ENCODE measurements at places on chromosomes 12 and 14. TPM values are rescaled to one million over a fixed set of nuclear protein-coding genes. Genes with fewer than 3 reads are reported as not detected.

The KRT74 gene
- total RNA-seq = not detected

The IFNG-AS1 gene
- total RNA-seq = 0.25 TPM

DNA sequence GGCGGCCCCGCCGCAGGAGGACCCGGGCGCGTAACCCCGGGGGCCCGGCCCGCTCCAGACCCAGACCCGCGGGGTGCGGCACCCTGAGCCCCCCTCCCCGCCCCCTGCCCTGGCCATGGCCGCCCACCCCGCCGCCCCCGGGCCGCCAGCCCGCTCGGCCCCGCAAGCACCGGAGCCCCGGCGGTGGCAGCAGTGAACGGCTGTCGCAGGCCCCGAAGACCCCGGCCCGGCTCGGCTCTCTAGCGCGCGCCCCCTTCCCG, 221 bp downstream of the MARCHF9 start:
- H3K27ac ChIP-seq = no peak overlapping the region
- peaks cover 60% of the 10 kb centered on the region for H3K4me1 ChIP-seq
- no peak for DNase-seq
- H3K27me3 ChIP-seq = no peaks in the 10 kb centered on the region
- H3K4me3 ChIP-seq = peak overlapping the region; percentile 35

GRCh38 chr14:101972126-101972866, 7.9 kb downstream of the DYNC1H1 start:
- DNase-seq = no peak
- H3K27ac ChIP-seq = no peak overlapping the region
- no peaks in the 10 kb centered on the region for H3K27me3 ChIP-seq
- no peak overlapping the region for H3K4me3 ChIP-seq
- peaks cover 22% of the 10 kb centered on the region for H3K36me3 ChIP-seq

DNA sequence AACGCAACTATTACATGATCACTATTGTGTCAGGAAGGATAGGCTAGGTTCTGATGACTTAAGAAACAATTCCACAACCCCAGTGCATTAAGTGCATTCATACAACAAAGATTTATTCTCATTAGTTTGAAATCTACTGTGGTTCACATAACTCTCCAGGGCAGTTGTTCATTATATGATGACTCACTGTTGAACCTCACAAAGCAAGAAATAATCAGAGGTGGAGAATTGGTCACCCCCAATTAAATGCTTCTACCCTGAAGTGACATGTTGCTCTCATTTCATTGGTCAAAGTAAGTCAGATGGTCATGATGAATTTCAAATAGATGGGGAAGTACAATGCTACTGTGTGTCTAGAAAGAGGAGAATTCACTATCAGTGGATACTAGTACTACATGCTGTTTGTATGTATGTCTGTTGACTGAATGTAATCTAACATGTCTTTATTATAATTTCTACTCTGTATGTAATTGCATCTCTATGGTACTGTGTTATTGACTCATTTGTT, 6.1 kb upstream of the HELB start:
- H3K4me1 ChIP-seq = peaks cover 25% of the 10 kb centered on the region
- no peaks in the 10 kb centered on the region for H3K27me3 ChIP-seq
- H3K4me3 ChIP-seq = no peak overlapping the region

GRCh38 chr12:107339932-107340331, 246.6 kb upstream of the CRY1 start:
- peaks cover 35% of the 10 kb centered on the region for H3K36me3 ChIP-seq
- H3K27me3 ChIP-seq = no peaks in the 10 kb centered on the region
- H3K27ac ChIP-seq = no peak overlapping the region
- H3K4me1 ChIP-seq = peaks cover 50% of the 10 kb centered on the region

GRCh38 chr12:105554223-105554678, 223.8 kb downstream of the C12orf75 start:
- H3K27me3 ChIP-seq = no peaks in the 10 kb centered on the region
- no peaks in the 10 kb centered on the region for H3K36me3 ChIP-seq
- no peak overlapping the region for H3K4me3 ChIP-seq
- no peak for DNase-seq

DNA sequence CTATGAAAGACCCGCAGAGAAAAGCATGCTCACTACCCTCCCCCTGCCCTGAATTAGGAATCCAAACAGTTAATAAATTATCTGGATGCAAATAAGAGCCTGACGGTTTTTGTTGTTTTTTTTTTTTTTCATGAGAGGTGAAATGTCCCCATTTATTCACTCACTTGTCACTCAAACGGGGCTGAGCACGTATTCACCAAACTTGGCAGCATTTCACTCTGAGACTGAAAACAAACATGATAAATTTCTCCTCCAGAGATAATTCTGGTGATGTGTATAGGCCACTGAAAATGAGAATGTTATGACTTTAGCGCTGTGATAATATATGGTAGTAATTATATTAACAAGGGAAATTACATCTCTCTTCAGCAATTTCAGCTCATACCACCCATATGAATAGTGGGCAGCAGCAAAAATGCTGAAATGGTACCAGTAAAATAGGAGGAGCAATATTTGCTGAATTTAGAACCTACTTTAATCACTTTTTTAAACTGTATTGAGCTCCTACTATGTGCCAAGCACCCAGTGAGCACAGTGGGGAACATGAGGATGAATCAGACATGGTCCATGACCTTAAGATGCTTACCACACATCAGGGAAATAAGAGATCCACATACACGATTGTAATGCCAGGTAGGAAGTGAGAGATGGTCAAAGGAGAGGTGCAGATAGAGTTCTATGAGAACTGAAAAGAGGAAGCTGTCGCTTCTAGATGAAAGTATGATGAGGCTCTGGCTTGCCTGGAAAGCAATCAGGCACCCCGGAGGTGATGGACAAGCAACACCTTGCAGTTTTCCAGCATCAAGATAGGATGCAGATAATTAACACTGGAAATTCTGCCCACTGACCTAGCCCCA, 286.5 kb upstream of the TMPO start:
- no peaks in the 10 kb centered on the region for H3K36me3 ChIP-seq
- no peaks in the 10 kb centered on the region for H3K27me3 ChIP-seq
- H3K4me1 ChIP-seq = no peaks in the 10 kb centered on the region
- DNase-seq = no peak
- no peak overlapping the region for H3K4me3 ChIP-seq

DNA sequence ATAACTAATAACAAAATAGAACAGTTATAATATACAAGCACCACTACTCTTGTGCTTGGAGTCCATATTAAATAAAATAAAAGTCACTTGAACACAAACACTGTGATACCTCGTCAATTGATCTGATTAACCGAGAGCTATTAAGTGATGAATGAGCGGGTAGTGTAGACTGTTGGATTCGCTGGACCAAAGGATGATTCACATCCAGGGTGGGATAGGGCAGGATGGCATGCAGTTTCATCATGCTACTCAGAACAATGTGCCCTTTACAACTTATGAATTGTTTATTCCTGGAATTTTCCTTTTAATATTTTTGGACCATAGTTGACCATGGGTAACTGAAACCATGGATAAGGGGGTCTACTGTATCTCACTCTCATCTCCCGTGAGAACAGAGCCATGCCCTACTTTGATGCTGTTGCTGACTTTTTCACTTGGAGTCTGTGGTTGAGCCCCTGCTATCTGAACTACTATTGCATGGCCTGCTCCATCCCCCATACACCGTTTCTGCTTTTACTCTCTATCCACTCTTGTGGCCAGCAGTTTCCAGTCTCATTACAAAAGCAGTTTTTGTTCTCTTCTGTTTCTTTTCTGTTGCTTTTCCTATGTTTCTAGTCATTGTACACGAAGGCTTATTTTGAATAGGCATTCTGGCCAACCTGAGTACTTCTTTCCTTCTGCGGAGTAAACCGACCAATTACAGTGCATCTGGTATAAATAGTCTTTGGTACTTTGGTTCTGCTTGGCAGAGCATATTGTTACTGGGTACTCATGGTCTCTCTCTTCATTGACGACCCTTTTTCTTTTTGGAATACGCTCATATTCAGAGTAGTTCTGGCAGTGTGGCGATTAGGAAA, 12.2 kb downstream of the TMTC2 start:
- H3K4me1 ChIP-seq = no peaks in the 10 kb centered on the region
- no peak overlapping the region for H3K27ac ChIP-seq
- DNase-seq = no peak
- H3K36me3 ChIP-seq = no peaks in the 10 kb centered on the region
- no peak overlapping the region for H3K4me3 ChIP-seq
- no peaks in the 10 kb centered on the region for H3K27me3 ChIP-seq

- no peak overlapping the region for H3K27ac ChIP-seq
- no peak overlapping the region for H3K4me3 ChIP-seq
- no peaks in the 10 kb centered on the region for H3K36me3 ChIP-seq
- no peaks in the 10 kb centered on the region for H3K27me3 ChIP-seq
- H3K4me1 ChIP-seq = no peaks in the 10 kb centered on the region
Observed at GRCh38 chr12:20220339-20220738, 148.0 kb upstream of the PDE3A start.

- no peaks in the 10 kb centered on the region for H3K36me3 ChIP-seq
- no peak overlapping the region for H3K27ac ChIP-seq
- DNase-seq = no peak
- H3K4me3 ChIP-seq = no peak overlapping the region
- H3K4me1 ChIP-seq = peaks cover 11% of the 10 kb centered on the region
- H3K27me3 ChIP-seq = peaks cover 22% of the 10 kb centered on the region
Observed at GRCh38 chr14:104973135-104973384, 5.1 kb downstream of the AHNAK2 start.

DNA sequence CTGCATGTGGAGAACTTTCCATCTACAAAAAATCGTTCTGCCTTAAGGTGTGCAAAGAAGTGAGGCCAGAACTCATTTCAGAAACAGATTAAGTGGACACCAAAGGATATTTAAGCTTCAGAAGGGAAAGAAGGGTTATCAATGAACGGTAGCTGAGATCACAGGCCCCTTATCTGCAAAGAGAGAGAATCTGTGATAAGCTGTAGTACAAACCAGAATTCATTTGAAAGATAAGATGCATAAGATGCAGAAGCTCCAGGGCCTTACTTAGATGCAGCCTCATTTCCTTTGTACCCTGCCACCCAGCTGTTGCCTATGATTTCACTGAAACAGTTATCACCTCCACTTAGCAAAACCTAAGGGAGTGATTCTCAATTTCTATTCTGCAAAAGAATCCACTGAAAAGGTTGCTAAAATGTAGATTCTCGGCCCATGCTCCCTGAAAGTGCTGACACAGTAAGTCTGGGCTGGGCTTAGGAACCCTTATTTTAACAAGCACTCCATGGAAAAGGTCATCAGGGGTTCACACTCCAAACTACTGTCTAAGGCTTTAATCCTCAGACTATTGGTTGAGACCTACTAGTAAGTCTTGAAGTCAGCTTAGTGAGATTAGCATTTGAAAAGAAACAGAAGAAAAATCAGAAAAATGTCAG, 64.8 kb downstream of the HELB start:
- H3K27me3 ChIP-seq = no peaks in the 10 kb centered on the region
- no peak for DNase-seq
- no peak overlapping the region for H3K4me3 ChIP-seq

DNA sequence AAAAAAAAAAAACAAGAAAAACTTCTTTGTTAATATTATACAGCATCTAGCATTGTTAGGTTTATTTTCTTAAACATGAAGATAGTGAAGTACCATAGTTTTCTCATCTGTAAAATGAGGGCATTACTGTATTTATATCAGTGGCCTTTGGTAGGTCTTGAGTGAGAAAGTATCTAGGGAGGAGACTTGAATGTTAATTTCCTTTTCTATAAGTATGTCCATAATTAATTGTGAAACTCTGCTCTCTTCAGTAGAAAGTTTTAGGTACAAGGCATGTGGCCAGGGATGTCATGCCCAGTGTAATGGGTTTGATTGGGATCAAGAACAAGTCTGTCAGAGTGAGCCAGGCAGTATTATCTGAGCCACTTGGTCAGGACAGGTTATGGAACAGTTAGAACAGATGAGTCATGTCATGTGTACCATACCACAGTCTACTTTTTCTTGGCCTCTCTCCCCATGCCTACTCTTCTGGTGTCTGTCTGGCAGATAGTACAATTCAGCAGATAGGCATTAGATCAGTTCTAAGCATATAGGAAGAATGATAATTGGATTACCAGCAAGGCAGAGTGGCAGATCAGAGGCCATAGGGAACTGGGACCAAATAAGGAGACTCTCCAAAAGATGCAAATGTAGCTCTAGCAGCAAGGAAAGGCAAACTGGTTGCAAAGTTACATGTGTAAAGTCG, 30.4 kb downstream of the FBXO34 start:
- peaks cover 15% of the 10 kb centered on the region for H3K36me3 ChIP-seq
- peaks cover 55% of the 10 kb centered on the region for H3K4me1 ChIP-seq
- peak overlapping the region; percentile 29 for H3K27ac ChIP-seq
- H3K27me3 ChIP-seq = no peaks in the 10 kb centered on the region
- DNase-seq = no peak

GRCh38 chr14:89351516-89352404, 65.3 kb downstream of the FOXN3 start:
- H3K4me3 ChIP-seq = peak overlapping the region; percentile 74
- peaks cover 67% of the 10 kb centered on the region for H3K4me1 ChIP-seq
- peak overlapping the region; percentile 97 for H3K27ac ChIP-seq
- peaks cover 47% of the 10 kb centered on the region for H3K36me3 ChIP-seq
- no peaks in the 10 kb centered on the region for H3K27me3 ChIP-seq
- DNase-seq = peak; percentile 53

DNA sequence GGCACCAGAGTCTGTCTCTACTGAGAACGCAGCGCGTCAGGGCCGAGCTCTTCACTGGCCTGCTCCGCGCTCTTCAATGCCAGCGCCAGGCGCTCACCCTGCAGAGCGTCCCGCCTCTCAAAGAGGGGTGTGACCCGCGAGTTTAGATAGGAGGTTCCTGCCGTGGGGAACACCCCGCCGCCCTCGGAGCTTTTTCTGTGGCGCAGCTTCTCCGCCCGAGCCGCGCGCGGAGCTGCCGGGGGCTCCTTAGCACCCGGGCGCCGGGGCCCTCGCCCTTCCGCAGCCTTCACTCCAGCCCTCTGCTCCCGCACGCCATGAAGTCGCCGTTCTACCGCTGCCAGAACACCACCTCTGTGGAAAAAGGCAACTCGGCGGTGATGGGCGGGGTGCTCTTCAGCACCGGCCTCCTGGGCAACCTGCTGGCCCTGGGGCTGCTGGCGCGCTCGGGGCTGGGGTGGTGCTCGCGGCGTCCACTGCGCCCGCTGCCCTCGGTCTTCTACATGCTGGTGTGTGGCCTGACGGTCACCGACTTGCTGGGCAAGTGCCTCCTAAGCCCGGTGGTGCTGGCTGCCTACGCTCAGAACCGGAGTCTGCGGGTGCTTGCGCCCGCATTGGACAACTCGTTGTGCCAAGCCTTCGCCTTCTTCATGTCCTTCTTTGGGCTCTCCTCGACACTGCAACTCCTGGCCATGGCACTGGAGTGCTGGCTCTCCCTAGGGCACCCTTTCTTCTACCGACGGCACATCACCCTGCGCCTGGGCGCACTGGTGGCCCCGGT, at the start of gene PTGDR:
Gene PTGDR (plus strand): TSS at position 198 of the 778 bp plus-strand sequence. CDS start 117 bp downstream, at position 315.
- peaks cover 2% of the 10 kb centered on the region for H3K36me3 ChIP-seq
- peak; percentile 58 for DNase-seq
- peak within 1 kb of the TSS; percentile 72 for H3K4me3 ChIP-seq

DNA sequence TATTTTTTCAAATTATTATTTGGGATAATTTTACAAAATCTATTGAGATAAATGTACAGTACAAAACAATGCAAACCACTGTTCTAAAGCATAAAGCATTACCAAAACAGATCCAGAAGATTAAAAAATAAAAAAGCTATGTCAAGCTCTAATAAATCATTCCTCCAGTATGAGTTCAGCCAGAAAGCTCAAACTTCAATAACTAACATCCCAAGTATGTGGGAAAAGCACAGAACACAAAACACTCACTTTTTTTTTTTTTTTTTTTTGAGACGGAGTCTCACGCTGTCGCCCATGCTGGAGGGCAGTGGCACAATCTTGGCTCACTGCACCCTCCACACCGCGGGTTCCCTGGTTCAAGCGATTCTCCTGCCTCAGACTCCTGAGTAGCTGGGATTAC, 11.3 kb downstream of the SAV1 start:
- no peaks in the 10 kb centered on the region for H3K27me3 ChIP-seq
- H3K36me3 ChIP-seq = peaks cover 13% of the 10 kb centered on the region
- no peak overlapping the region for H3K27ac ChIP-seq
- DNase-seq = no peak

Data from activated CD8-positive, alpha-beta T cell treated with anti-CD3 and anti-CD28 coated beads for 36 hours (primary cell).